CD4-positive, alpha-beta memory T cell (primary cell): ENCODE measurements at places on chromosomes 2 and 18.
A peak's percentile ranks its signal among the peaks of the same experiment; 100 is the strongest.

DNA sequence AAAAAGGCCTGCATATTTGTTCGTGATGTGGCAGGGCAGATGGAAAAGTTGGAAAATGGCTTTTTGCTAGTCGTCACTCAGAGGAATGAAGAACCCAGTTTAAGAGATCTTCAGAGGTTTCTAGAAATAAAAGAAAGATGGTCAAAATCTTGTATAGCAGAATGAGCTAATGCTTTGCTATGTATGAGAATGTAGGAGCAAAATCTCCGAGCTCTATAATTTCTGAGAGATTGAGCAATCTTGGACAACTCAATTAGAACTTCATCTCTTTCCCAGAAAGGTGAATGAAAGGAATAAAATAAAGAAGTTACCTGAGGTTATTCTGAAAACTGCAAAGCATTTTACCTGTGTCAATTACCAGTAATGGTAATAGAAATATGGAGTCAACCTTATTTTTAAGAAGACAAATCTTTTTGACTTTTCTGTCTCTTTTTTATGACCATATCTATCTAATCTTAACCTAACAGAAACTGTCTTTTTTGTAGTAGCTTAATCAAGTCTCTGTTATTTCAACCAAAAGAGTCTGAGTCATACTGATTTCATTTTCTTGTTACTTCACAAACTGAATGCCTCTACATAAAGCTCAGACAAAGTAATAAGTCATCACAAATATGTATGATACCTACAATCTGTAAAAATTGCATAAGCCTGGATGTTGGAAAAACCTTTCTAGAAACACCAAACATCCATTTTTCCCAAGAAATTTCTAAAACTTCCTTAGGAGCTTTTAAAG, 32.5 kb downstream of the CCDC68 start:
- DNase-seq: no peak

DNA sequence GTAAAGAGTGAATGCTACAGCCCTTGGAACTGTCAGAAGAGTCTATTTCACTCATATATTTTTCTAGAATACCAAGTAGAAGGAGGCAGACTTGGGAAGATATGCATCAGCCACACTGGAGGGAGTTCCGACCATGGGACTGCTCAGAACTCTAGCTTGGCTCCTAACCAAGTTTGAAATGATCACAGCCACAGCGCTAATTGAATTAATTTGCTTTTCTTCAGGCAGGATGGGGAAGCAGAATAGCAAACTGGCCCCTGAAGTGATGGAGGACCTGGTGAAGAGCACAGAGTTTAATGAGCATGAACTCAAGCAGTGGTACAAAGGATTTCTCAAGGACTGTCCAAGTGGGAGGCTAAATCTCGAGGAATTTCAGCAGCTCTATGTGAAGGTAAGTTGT, 51.4 kb downstream of the VSNL1 start:
- DNase-seq: no peak

- no peak for DNase-seq
These were observed 73.5 kb downstream of the SH3RF3 start for GRCh38 chr2:109202486-109202885.

DNA sequence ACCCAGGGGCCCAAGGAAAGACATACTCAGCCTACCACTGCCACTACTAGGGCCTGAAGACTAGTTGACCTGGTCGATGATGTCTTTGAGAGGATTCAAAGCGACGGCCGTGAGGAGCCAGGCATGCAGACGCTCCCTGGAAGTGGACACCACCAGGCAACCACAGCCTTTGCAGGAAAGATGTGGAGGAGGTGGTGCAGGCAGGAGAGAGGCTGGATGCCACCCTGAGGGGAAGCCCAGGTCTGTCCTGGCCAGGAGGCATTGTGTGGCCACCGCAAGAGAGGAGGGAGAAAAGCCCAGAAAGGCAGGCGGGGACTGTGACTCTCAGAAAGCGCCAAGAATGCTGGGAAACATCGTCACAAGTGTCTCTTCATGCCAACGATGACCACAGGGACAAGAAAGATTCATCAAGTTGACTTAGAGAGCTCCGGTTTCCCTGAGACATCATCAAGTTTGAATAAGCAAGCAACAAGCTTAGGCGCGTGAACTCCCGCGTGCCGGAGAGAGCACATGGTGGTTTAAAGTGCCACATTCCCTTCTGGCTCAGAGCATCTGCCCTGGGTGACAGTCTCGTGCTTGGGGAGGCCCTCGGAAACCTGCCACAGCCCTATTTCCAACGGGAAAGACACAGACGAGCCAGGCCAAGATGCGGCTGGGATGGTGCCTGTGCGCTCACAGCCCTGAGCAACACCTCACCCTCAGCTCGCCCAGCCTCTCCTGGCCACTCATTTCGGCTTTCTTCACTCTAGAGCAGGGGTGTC, 464.5 kb upstream of the SALL3 start:
- DNase-seq: no peak

GRCh38 chr2:136356125-136357006, 238.4 kb upstream of the CXCR4 start:
- DNase-seq: no peak

GRCh38 chr2:50018921-50019320, 864.6 kb upstream of the FSHR start:
- no peak for DNase-seq

- DNase-seq: no peak
These were observed 13.3 kb downstream of the LGALSL start for GRCh38 chr2:64467096-64467843.

DNA sequence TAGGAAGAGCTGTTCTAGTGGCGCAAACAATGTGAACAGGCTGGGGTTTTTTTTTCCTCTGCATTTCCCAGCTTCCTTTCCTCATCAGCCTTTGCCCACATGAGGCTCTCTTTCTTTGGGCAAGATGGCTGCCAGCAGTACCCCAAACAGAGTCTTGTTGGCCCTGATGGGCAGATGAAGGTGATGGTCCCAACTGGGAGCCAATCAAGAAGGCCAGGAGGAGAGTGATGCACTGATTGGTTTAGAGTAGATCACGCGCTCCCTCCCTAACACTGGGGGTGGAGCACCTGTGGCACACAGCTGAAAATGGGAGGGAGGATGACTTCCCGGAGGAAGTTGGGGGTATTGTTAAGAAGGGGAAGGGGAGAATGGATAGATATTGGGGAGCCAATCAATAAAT, 96.3 kb upstream of the FZD7 start:
- DNase-seq: no peak

GRCh38 chr2:120442541-120442922, 96.6 kb downstream of the INHBB start:
- DNase-seq: no peak

- peak; percentile 17 for DNase-seq
These were observed 31.1 kb upstream of the EPG5 start for GRCh38 chr18:45998244-45998643.
